ENCODE measurements at places on chromosomes 1 and 21.

GRCh38 chr1:88768816-88769215 is 84.7 kb downstream of the PKN2 start:
- DNase-seq: no peak

- no peak for DNase-seq
These were observed 1.3 kb downstream of the C1orf146 start for GRCh38 chr1:92219028-92219427.

GRCh38 chr21:46183910-46184624 is at the start of gene SPATC1L:
Gene SPATC1L (minus strand): TSS chr21:46184459. CDS start chr21:46182816, 1,643 bp downstream.
- DNase-seq: peak; percentile 66

DNA sequence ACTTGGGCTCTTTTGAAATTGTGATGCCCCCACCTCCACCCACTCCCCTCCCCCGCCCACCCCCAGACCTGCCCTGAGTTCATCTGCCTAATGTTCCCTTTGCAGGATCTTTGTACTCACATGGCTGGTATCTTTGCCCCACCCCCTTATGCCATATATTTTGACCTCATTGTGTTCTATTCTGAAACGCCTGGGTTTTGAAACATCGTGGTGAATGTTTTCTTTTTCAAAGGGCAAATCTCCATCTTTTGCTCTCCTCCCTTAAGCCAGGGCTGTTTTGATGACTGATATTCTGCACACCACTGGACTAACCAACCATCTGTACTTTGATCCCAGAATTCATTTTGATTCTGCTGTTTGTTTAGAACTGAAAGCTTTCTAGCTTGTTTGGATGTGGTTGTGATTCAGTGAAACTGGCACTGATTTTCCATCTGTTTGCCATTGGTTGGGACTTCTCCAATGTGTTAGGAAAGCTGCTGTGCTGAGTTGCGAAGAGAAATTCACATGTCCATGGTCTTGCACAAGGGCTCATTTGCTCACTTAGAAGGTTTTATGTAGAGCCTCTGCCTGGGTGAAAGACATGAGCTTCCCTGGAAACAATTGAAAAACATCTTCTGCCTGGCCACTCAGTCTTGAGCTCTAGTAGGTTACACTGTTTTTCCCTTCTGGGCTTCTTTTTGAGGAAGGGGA is 16.5 kb downstream of the SMAP2 start:
- DNase-seq: no peak

GRCh38 chr1:219812491-219813203 is 115.7 kb downstream of the SLC30A10 start:
- DNase-seq: peak; percentile 7

GRCh38 chr21:45971616-45972352 is 9.8 kb upstream of the COL6A1 start:
- DNase-seq: no peak

GRCh38 chr1:112255080-112255479 is 140.9 kb upstream of the CTTNBP2NL start:
- DNase-seq: no peak

DNA sequence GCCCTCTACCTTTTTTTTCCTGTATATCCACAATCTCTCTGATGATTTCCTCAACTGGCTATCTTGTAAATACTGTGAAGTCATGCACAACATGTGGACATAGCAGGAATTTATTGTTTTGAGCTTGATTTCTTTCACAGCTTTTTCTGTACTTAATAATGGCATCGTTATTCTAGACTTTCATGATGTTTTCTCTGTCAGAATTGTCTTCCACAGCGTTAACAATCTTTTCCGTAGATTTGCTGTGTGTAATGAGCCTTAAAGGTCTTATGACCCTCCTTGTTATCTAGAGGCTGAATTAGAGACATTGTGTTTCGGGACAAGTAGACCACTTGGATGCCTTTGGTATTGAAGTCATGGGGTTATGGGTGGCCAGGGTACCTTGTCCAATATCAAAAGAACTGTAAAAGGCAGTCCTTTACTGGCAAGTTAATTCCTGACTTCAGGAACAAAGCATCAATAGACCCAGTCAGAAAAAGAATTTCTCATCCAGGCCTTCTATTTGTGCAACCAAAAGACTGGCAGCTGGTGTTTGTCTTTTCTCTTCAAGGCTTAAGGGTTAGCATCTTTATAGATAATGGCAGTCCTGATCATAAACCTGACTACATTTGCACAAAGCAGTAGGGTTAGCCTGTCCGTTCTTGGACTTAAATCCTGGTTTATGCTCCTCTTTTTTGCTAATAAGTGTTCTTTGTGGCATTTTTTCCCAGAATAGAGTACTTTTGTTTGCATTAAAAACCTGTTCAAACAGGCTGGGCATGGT is 30.1 kb upstream of the CHAF1B start:
- no peak for DNase-seq

DNA sequence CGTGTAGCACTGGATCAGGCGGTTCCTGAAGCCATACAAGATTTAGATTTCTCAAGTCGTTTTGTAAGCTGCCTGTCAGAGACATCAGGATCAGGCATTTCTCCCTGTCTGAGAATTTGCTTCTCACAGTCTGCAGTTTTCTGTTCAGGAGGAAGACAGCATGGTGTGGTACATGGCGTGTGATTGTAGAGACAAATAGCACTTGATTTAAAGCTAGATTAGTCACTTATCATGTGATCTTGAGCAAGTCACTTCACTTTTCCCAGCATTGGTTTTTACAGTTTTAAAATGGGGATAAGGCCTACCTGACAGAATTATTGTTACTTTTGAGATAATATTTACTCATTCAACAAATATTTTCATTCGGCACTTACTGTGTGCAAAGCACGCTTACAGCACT is 63.3 kb downstream of the AK4 start:
- no peak for DNase-seq

GRCh38 chr1:75996196-75996595 is 64.0 kb upstream of the ASB17 start:
- no peak for DNase-seq

- no peak for DNase-seq
These were observed 83.4 kb downstream of the SMYD2 start for GRCh38 chr1:214364386-214364785.

- DNase-seq: peak; percentile 57
These were observed 10.8 kb downstream of the INAVA start for GRCh38 chr1:200905411-200906052.

DNA sequence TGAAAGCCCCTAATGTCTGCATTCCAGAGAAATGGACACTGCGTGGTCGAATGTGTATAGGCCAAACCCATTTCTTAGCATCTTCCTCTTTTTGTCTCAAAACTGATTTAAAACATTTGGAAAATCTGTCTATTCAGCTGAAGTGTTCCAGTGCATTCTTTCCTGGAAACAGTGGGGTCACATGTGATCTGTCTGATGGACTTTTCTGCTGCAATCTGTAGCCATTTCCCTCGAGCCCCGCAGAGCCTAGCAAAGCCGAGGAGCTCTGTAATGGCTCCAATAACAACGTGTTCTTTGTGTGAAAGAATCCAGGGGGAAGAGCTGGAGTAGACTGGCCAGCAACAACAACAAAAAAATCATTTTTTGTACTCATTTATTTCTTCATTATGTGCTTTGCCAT is 329.3 kb downstream of the BARHL2 start:
- DNase-seq: no peak

DNA sequence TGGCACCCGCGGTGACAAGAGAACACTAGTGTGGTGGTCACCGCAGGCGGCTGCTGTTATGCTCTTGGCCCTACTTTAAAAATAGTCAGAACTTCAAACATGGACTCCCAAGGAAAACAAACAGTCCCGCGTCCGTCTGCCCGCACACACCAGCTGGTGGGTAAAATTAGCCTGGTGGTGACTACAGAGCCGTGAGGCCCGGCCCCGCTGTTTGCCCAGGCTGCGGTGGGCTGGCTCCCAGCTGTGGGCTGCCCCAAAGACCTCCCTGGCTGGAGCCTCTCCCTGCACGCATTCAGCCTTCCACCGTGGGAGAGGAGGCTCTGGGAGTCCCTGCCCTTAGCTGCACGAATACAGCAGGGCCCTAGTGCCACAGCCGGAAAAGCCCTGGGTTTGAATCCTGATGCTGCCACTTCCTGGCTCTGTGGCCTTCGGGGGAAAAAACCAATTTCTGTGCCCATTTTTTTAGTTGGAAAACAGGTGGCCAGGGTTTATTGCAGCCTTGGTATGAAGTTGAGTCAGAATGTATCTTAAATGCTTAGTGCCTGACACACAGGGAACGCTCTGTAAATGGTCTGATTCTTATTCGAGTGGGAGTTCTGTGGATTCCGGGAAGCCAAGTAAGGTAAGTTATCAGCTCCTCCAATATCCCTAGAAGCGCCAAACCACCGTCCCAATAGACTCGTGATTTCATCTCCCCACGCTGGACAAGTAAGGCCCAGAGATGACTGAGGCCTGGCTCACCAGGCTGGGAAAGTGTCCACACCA is 58.2 kb downstream of the ALPL start:
- no peak for DNase-seq

- DNase-seq: no peak
These were observed 46.2 kb upstream of the SSX2IP start for GRCh38 chr1:84736445-84736844.

DNA sequence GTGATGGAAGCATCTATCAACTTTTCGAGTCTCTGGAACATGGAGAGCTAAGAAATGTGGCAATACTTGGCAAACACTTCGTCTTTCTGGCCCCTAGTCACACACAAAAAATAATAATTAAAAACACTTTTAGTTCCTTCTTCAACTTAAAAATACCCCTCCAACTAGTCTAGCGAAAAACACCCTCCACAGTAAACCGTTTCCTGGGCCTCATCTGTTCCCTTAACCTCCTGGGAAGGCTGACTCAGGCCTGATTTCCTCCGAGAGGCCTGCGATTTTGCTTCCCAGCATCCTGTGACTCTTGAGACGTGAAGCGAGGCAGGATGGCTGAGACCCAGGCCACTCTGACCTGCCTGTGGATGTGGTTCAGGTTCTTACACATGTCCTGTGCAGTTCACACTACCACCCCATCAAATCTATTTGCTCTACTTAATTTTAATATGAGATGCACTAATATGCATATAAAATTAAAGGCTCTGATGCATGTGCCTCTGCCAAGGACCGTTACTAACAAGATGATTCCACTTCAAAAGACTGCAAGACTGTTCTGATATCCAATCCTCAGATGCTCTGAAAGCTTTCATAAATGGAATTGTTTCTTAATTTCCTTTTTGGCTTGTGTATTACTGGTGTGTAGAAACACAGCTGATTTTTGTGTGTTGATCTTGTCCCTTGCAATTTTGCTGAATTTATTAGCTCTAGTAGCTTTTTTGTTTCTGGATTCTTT is 3.5 kb downstream of the NAV1 start:
- DNase-seq: no peak

- DNase-seq: peak; percentile 58
These were observed 32.9 kb upstream of the ATP2B4 start for GRCh38 chr1:203593723-203594122.

DNA sequence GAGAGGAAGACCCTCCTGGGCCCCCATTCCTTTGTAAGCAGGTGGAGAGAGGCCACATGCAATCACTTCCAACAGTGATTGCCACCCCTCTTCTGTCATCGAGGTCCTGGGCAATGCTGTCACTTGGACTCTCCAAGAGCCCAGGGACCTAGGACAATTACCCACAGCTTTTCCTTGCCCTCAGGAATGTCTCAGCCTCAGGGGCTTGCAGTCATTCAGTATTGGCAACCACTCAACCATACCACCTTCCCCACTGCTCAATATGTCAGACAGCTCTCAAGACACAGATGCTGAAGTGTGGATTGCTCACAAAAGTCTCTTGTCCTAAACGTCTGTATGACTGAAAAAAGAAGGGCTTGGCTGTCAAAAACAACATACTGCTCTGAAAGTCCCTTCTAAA is 87.8 kb downstream of the PTPN14 start:
- no peak for DNase-seq

DNA sequence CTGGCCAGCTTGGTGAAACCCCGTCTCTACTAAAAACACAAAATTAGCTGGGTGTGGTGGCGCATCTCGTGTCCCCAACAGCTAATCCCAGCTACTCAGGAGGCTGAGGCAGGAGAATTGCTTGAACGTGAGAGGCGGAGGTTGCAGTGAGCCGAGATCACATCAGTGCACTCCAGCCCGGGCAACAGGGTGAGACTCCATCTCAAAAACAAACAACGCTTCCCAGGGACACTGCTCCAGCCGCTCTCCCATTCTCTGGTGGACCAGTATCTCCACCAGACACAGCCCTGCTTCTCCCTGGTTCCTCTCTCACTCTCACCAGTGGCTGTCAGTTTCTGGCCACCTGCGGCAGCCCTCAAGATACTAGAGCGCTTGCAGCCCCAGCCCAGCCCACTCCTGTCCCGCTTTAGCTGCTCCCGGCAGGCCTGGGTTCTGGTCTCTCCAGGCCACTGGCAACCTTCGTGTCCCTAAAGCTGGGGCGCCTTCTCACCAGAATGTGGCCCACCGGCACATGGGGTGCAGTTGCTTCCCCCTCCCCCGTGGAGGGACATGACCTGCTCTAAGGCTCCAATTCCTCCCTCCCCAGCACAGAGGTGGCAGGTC is 20.9 kb upstream of the LRRC47 start:
- no peak for DNase-seq

DNA sequence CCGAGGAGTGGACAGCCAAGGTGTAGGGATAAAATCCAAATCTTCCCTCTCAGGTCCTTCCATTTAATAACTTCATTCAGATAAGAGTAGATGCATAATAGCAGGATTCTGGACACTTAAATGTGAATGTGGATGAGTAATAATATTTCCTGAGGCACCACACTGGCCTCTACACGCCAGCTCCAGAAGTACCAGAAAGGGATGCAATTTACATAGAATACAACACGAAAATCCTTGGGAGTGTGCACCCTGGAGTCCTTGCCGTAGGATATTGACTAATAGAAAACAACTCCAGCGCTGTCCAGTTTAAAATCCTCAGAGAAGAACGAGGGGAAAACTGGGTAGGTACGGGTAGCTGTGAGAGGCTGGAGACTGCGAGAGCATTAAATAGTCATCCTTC is 6.9 kb downstream of the PLXNA2 start:
- DNase-seq: no peak

GRCh38 chr1:117605164-117605773 is 579 bp upstream of the TENT5C start:
- no peak for DNase-seq

GRCh38 chr1:226717256-226717909 is 21.7 kb downstream of the ITPKB start:
- DNase-seq: no peak

DNA sequence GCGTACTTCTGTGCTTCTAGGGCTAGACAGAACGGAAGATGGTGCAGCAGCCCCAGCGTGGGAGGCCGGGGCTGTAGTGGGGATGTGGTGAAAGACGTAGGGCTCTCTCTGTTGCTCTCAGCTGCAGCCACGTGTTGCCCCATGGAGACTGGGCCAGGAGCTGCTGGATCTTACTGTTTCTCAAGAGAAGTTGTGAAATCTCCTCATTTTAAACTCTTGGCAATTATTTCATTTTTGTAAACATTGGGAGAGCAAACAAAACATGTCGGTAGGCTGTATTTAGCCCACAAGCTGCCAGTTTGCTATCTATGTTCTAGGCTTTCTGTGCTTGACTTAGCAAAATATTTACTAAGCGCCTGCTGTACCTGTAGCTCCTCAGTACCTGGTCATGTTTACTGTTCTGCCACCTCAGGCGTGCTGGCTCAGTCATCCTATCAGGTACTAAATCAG is 15.9 kb upstream of the ELOA start:
- DNase-seq: no peak
